Uterus (tissue), 4 donors: ENCODE measurements at places on chromosomes 6 and 20.

DNA sequence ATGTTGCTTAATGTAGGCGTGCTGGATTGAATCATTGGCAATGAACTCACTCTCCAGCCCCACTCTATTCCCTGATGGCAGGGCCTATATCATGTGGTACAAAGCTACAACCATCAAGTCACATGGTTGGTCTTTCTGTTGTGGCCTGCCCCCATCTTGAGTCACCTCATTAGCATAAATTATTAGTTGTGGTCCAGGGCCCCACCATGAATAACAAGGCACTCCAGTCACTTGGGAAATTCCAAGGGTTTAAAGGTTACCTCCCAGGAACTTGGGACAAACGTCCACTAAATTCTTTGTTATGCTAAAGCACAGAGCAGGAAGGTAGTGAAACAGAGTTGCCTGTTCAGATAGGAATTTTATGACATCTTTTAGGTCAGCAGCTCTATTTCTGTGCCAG is 193.7 kb downstream of the SLC35F1 start:
- no peak for DNase-seq

DNA sequence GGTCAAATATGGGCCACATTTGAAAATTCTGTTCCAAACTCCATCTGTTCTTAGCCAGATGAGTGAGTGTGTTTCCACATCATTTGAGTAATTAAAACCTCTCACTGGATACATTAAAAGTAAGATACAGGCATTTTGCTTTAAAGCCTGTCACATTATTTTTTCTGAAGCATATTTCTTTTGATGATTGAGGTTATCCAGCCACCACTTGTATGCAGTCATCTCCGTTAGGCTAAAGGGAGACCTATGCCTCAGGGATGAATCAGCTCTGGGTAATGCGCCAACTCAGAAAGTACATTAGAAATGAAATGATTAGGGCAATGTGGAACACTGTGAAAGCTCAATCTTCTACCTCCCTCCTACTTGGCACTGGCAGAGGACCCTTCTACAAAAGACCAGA is 90.7 kb downstream of the SNAP25 start:
- DNase-seq = no peak

- DNase-seq = no peak
Measured at GRCh38 chr6:137792160-137793033, 74.7 kb upstream of the TNFAIP3 start.

- no peak for DNase-seq
Measured at GRCh38 chr6:45951321-45952167, 64.1 kb downstream of the CLIC5 start.

DNA sequence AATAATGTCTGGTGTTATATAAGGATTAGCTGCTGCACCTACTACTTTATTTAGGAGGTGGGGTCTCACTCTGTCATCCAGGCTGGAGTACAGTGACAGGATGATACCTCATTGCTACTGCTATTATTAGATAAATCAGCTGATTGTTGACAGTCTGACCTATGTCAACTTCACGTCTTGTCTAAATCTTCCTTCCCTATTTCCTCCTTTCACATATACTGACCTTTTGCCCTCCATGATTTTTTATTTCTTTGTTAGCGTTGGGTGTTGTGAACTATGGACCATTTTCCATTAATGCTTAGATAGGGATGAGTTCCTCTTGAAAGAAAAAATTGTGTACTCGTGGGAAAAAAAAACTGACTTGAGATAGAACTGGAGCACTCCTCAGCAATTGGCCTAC is 109.9 kb upstream of the BEND6 start:
- no peak for DNase-seq

DNA sequence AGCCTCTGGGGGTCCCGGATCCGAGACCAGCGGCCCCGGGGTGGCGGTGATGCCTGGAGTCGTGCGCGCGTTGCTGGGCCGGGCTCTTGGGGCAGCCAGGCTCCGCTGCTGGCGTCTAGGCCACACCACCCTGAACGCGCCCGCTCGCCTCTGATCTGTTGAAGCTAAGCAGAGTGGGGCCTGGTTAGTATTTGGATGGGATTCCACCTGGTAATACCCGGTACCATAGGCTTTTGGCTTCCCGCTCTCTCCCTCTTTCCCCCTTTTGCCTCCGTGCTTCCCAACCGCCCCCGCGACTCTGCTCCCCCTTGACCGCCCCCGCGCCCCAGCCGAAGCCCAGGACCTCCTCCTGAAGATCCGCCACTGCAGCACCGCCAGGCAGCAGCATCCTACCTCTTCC is 1383.5 kb upstream of the DEFB115 start:
- no peak for DNase-seq

DNA sequence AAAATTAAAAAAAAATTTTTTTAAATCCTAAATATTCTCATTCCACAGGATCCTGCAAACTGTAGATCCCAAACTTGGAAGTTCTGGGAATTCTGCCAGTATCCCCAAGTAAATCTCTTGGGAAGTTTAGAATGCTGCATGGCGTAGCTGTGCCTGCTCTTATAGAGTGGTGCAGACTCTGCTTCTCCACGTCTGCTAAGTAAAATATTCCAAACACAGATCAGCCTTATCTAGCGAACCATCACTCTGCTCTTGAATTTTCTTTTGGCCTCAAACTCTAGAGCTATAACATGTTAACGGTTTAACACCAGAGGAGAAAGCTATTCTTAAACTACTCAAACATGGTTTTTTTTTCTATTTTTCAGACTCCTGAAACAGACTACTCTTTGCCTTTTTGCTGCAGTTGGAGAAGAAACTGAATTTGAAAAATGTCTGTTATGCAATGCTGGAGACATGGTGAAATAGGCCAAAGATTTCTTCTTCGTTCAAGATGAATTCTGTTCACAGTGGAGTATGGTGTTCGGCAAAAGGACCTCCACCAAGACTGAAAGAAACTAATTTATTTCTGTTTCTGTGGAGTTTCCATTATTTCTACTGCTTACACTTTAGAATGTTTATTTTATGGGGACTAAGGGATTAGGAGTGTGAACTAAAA is 138.5 kb upstream of the AKAP12 start:
- no peak for DNase-seq

DNA sequence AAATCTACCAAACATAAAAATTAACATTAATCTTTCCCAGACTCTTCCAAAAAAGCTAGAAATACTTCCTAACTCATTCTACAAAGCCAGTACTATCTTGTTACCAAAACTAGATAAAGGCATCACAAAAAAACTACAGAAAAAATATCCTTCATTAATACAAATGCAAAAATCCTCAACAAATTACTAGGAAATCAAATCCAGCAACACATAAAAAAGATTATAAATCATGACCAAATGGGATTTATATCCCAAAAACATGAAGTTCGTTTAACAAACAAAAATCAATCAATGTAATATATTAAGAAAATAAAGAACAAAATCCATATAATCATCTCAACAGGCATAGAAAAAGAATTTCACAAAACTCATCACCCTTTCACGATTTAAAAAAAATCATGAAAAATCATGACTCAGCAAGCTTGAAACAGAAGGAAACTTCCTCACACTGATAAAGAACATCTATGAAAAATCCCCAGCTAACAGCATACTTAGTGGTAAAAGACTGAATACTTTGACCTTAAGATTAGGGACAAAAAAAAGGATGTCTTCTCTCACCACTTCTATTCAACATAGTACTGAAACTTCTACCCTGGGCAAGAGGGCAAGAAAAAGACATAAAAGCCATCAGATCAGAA is 43.2 kb downstream of the RANBP9 start:
- no peak for DNase-seq

- DNase-seq = no peak
Measured at GRCh38 chr6:18171871-18172270, 16.6 kb downstream of the KDM1B start.

DNA sequence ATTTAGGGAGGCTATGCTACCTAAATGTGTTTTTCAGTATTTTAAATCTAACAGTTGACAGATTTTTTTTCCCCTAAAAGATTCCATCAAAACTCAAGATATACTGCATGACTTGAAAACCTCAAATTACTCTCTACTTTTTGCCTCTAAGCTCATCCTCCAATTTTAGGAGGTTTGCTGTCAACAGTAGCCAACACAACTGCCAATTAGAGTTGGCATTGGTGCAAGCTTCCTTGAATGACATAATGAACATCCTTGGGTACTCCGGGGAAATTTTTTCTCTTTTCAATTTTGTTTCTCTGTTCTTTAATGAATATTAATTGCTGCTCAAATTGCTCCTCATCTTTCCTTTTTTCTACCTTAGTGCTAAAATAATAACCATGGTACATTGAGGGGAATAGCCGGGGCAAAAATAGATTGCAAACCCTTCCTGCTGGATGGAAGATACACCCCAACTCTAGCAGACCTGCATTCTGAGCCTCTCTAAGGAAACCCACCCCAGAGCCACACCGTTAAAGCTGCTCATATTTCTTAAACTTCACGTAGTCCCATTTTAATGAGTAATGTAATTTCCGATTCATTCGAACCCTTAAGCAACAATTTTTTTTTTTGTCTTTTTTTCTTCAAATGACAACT is 34.3 kb downstream of the SLC22A23 start:
- DNase-seq = no peak

GRCh38 chr6:53464927-53465460 is 79.9 kb downstream of the GCLC start:
- DNase-seq = peak; percentile 92
